ENCODE measurements at places on chromosomes 5 and 9. TPM values are rescaled to one million over a fixed set of nuclear protein-coding genes. Genes with fewer than 3 reads are reported as not detected.

DNA sequence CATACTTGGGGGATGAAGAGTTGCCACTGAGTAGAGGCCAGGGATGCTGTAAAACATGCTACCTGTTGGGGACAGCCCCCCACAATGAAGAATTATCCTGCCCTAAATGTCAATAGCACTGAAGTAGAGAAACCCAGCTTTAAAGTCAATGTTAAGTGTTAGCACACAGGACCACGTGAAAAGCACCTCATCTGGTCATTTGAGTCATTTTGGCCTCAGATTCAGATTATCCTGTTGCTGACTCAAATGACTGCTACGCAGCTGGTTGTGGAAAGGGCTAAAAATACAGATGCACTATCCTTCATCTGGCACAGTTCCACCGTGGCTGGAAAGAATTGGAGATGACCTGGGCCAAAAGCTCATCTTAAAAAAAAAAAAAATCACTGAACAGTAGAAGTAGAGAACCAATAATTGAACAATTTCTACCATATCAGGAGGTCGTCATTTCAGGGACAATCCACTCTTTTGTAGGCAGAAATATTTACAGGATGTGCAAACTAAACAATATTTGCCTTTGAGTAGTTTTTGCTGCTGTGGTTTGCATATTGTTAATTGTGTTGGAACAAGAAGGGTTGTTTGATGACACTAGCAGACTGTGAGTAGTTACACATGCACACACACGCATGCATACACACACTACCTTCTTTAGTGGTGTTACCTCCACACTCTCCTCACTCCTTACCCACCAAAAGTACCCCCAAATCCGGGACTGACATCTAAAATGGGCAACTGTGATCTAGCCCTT, 195.3 kb upstream of the KLF9 start:
- DNase-seq = no peak

GRCh38 chr5:141680751-141681201, 1.3 kb downstream of the ARAP3 start:
- peak; percentile 36 for DNase-seq

GRCh38 chr9:133103987-133104505, 17.0 kb downstream of the RALGDS start:
- DNase-seq = no peak

DNA sequence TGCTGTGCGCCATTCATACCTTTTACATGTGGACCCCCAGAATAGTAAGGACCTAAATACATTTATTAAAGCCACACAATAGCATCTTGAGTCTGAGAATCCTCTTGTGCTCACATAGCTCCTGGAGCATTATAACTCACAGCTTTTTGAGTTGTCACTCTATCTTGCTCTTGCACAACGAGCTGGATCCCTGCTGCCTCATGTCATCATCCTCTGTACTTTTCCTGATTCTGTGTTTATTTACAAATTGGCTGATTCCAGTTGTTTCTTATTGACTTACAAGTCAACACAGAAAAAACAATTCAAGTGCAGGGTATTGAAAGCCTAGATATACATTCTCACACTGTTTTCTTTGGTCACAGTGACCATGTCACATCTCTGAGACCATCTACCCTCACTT, 112.9 kb downstream of the SLC1A3 start:
- DNase-seq = no peak

- peak; percentile 74 for DNase-seq
These were observed at the start of gene EDIL3 for GRCh38 chr5:84384604-84385575. Gene EDIL3, minus strand, starts transcription at chr5:84384880. Its CDS starts 506 bp downstream, at chr5:84384374.

DNA sequence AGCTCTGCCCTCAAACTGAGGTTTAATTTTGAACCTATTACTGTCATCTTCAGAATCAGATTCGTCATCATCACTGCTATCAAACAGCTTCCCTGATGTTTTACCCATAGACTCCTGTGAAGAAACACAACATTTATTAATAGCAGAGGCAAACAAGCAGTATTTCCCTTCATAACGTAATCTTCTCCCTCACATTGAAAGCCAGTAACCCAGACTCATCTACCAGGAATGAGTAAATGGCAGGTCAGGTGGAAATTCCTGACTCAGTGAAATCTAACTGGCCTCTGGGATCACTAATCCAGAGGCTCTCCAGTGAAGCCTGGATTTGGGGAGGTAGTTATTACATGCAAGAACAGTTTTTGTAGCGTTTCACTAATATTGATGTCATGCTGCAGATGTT, 14.6 kb downstream of the NOL8 start:
- DNase-seq = no peak

WWC1 gene
- 74.4 TPM for polyA plus RNA-seq

DNA sequence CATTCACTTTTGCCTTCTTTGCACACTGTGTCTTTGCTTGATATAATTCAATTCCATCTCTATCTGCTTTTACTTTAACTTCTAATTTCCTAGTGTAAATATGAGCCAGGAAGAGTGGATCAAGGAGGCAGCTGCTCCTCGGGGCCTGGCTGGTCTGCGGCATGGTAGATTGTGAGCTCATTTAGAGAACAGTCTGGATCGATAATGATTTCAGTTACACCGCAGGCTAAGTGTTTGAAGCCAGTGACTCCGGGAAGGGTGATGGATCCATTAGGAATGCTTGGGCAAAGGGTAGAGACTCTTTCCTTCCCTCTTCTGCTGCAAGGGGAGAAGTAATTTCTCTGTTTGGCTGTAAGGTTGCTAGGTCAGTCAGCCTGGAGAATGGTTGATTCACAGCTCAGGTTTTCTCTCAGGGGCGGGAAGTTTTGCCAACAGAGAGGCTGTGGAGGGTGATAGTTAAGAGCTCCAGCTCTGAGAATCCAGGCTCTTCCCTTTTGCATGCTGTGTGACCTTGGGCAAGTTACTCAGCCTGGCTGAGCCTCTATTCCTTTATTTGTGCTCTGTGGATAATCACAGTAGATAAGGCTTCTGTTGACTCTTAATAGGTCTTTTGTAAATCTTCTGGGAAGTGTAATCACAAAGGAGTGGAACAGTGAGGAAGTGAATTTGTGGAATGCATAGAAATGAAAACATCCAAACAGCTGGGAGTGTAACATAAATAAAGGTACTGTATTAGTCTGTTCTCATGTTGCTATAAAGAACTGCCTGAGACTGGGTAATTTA, 99.1 kb downstream of the PTTG1 start:
- DNase-seq = peak; percentile 50

DNA sequence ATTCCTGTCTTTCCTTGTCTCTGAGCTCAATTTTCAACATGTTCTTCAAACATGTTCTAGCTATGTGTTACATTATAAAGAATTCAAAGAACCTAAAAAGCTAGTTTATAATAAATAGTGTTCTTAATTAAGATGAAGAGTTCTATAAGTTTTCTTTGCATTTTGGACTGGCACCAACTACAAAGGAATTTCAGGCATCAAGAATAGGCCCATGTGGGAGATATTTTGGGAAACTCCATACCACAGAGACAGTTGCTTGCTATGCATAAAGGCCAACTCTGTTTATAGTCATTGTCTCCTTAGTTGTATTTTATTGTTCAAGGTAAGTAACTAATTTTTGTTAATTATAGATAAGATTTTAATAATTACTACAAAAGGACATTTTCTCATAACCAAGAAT, 4.5 kb downstream of the SLF1 start:
- DNase-seq = no peak

- no peak for DNase-seq
These were observed 183.0 kb downstream of the RGS3 start for GRCh38 chr9:113646491-113646890.

DNA sequence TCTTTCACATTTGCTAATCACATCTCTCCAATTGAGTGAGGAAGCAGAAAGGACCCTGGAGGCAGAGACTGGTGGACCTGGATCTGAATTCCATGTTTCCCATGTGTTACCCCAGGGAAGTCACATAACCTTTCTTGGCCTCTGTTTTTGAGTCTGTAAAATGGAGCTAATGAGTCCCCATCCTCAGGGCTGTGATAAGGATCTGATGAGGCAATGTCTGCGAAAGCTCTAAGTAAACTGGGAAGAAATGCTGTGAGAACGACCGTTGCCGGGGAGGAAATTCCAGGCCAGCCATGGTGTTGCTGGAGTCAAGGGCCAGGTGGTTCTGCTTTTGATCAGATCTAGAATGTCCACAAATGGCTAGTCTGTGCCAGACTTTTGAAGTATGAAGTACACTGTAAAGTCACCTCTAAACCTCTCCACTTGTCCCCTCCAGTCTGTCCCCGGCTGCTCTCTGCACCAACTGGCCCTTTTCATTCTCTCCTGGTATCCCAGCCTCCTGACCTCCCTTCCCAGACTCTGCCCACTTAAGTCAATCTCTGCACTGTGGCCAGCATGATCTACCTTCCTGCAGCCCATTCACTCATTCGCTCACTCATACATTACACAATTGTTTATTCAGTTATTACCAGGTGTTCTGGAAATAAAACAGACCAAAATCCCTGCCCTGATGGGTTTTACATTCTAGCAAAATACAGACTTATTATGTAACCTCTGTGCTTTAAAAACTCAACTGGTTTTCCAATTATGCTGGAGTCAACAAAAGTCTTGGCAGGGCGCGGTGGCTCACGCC, 32.5 kb upstream of the N4BP3 start:
- no peak for DNase-seq

- no peak for DNase-seq
These were observed 58.9 kb downstream of the ARSB start for GRCh38 chr5:78926252-78926651.

DDX46 gene
- 11.3 TPM for polyA plus RNA-seq

PPP2R2B gene
- polyA plus RNA-seq = 8.2 TPM

UGT3A1 gene
- polyA plus RNA-seq = 37.5 TPM

PAEP gene
- polyA plus RNA-seq = not detected

DNA sequence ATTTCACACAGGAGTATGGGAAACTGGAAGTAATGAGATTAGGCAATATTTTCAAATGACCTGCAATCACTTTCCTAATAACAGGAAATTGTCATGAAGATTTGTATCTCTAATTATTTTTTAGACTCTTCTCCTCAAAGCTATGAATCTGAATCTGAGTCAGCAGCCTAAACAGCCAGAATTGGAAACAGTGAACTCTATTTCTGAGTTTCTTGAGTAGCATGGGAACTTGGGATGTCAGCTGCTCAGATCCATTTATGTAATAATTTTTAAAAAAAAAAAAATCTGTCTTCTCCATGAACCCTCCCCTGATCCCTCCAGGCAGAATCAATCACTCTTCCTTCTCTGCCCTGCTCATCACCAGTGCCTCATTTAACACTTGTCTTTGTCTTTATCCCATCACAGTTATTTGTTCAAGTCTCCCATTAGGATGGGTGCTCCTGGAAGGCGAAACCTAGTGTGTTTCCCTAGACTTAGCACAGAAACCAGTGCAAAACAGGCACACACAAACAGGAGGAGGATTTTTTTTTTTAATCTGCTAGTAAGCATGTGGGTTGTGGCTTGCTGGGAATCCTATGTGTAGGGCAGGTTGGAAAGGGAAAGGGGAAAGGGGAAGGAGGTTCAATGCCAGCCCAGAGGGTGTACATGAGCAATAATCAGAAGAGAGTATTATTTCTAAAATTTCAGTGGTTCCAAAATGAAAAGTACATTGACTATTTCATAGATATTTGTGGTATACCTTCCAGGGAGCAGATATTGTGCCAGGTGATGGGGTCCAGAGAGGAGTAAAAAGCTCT, 186.8 kb downstream of the TTLL11 start:
- DNase-seq = no peak

DNA sequence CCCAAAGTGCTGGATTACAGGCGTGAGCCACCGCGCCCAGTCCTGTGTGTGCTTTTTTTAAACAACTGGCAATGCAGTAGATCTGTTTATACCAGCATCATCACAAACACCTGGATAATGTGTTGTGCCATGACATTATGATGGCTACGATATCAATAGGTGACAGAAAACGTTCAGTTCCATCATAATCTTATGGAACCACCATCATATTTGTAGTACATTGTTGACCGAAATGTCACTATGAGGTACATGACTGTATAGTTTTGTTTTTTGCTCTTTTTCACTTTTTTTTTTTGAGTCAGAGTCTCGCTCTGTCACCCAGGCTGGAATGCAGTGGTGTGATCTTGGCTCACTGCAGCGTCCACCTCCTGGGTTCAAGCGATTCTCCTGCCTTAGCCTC, 24.4 kb downstream of the ANKRD55 start:
- DNase-seq = no peak

DNA sequence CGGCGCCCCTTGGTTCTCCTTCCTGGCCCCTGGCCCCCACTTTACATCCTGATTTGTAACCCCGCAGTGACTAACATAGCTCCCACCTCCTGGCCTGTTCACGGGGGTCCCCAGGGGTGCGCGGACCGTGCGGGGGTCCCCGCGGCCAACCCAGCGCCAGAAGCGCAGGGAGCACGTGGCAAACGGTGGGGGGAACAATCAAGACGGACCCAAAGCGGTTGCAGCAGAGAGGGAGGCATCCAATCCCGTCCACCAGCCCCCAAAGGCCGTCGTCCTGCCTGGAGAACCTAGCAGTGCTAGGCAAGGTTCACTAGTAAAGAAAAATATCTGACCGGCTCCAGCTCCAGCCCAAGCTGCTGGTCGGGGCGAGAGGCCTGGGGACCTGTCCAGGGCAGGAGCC, 201.5 kb downstream of the AUH start:
- no peak for DNase-seq

GRCh38 chr5:14445013-14445412, 136.6 kb upstream of the OTULINL start:
- DNase-seq = no peak

CCDC187 gene
- polyA plus RNA-seq = 0.84 TPM

DNA sequence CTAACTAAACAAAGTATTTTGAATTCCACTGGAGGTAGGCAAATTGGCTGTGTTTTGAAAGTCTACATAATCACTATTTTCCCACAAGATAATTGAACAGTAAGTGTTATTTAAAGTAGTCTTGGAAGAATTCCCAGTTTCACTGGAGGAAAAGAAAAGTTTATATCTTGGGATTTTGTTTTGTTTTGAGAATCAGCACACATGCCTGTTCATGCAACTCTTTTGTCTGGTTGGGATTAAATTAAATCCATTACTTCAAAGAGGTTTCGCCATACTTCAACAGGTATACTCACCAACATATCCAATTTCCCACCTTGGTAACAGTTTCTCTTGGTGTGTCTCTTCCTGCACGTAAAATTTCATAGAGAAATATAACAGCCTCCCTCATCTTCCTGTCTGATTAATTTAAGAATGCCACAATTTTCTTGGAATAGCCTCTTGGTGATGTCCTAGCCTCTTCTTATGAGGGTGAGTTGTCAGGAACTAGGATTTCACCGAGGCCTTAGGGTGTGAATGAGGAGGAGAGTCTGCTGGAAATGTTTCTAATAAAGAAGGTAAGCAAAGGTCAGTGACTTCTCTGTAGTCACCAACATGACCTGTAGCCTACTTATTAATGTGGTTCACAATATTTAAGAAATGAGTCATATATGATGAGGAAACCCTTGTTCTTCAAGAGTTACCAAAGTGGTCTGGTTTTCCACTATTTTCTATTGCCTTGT, 48.1 kb downstream of the ITGA2 start:
- DNase-seq = no peak

GRCh38 chr5:66981266-66982055, 215.1 kb downstream of the CD180 start:
- no peak for DNase-seq
